Muscle of arm (tissue), 14 donors: ENCODE measurements at places on chromosomes 7 and 10. TPM values are rescaled to one million over a fixed set of nuclear protein-coding genes. Genes with fewer than 3 reads are reported as not detected.

DNA sequence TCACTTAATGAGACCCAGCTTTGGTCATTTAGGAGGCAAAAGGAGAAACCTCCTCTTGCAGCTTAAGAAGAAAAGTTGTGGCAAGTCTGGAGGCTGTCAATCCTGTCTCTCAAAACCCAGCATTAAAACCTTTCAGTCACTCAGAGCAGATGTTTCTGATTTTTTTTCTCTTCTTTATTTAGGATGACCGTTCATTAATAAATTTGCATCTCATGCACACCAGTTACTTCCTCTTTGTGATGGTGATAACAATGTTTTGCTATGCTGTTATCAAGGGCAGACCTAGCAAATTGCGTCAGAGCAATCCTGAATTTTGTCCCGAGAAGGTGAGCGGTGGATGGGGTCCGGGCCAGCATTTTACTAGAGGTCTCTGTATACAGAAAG is 32.0 kb downstream of the TMEM248 start:
- no peak for DNase-seq

DNA sequence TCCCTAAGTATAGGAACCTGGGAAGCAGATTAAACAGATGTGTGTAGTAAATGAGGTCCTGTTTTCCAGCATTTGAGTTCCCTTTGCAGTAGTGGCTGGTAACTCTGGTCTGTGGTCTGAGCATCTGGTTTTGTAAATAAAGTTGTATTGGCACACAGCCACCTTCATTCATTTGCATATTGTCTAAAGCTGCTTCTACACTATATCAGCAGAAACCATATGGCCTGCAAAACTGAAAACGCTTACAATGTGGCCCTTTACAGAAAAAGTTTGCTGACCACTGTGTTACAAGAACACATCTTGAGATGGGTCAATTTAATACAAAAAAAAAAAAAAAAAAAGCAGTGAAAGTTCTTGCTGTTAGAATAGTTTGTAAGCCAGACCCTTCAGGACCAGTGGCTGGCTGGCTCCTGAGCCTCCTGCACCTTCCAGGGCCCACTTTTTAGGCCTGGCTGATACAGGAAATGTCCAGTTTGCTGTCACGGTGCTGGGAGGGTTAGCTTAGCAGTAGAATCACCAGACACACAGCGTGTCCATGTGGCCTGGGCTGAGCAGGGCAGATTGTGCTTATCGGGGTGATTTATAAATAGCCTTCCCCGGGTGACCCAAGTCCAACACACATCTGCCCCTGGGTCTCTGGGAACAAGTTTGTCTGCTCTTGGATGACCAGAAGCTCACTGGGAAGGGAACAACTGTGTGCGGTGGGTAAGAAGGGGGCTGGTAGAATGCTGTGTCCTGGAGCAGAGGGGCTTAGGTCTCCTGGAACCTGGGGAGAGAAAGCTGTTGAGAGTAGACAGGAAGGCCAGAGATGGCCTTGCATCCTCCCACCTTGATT is 1.4 kb downstream of the C10orf71 start:
- DNase-seq: peak; percentile 51

- no peak for DNase-seq
Measured at GRCh38 chr7:47428052-47428767, 153.7 kb downstream of the TNS3 start.

- no peak for DNase-seq
Measured at GRCh38 chr10:24643679-24644209, 79.9 kb downstream of the ARHGAP21 start.

- DNase-seq: no peak
Measured at GRCh38 chr7:79494046-79494445, 40.6 kb upstream of the MAGI2 start.

GRCh38 chr7:147535701-147536111 is 1054.9 kb upstream of the C7orf33 start:
- DNase-seq: no peak

Gene SLC16A12
- polyA plus RNA-seq: 1.6 TPM

Gene GCK
- 5.7 TPM for polyA plus RNA-seq

Gene AKR1C4
- not detected for polyA plus RNA-seq

Gene MSS51
- not detected for polyA plus RNA-seq

Gene TUBAL3
- polyA plus RNA-seq: 0.14 TPM
